SK-N-SH treated with all-trans-retinoic acid at 6 μM for 48 hours (cell line): ENCODE measurements at places on chromosomes 7 and 10.

- ATAC-seq: no peak
Observed at GRCh38 chr10:18217577-18217976, 77.4 kb downstream of the CACNB2 start.

DNA sequence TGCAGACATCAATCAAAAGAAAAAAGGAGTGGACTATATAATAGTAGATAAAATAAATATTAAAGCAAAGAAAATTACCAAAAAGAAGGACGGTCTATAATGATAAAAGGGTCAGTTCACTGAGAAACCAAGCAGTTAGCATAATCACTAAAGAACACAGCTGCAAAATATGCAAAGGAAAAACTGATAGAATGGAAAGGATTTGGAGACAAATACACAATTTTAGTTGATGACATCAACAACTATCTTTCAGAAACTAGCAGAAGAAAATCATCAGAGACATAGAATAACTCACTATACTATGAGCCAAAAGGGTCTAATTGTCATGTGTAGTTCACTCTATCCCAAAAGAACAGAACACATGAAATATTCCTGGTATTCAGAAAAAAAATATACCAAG, 316.4 kb upstream of the IGFBP3 start:
- no peak for ATAC-seq

GRCh38 chr7:47697543-47697942, 115.6 kb upstream of the TNS3 start:
- ATAC-seq: no peak

DNA sequence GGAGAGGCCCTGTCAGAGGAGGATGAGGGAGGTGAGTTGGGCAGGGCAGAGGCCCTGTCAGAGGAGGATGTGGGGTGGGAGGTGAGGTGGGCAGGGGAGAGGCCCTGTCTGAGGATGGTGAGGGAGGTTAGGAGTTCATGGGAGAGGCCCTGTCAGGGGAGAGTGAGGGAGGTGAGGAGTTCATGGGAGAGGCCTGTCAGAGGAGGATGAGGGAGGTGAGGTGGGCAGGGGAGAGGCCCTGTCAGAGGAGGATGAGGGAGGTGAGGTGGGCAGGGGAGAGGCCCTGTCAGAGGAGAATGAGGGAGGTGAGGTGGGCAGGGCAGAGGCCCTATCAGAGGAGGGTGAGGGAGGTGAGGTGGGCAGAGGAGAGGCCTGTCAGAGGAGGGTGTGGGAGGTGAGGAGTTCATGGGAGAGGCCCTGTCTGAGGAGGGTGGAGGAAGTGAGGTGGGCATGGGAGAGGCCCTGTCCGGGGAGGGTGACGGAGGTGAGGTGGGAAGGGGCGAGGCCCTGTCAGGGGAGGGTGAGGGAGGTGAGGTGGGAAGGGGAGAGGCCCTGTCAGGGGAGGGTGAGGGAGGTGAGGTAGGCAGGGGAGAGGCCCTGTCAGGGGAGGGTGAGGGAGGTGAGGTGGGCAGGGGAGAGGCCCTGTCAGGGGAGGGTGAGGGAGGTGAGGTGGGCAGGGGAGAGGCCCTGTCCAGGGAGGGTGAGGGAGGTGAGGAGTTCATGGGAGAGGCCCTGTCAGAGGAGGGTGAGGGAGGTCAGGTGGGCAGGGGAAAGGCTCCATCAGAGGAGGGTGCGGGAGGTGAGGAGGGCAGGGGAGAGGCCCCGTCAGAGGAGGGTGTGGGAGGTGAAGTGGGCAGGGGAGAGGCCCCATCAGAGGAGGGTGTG, 73.7 kb downstream of the INPP5A start:
- ATAC-seq: no peak

DNA sequence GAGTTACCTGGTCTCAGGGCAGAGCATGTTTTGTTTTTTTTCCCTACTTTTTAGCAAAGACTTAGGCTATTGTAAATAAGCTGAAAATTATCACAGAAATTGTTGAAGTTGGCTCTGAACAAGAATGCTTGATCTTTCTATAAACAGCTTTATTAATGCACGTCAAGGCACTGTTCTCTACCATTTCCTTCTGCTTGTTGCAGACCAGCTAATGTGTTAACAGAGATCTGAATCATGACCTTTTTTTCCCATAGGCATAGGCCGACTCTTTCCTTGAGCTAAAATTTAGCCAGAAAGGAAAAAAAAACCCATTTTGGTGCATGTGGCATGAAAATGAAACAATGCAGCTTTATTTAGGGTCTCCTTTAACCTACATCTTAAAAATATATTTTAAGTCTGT, 248.5 kb downstream of the SDK1 start:
- no peak for ATAC-seq

- ATAC-seq: no peak
Observed at GRCh38 chr10:81847675-81848074, 27.3 kb upstream of the NRG3 start.

- no peak for ATAC-seq
Observed at GRCh38 chr10:117427356-117427755, 52.1 kb upstream of the PDZD8 start.

- ATAC-seq: peak; percentile 65
Observed at GRCh38 chr10:79242620-79243152, 104.6 kb upstream of the PPIF start.

GRCh38 chr10:116836083-116836482, 13.2 kb upstream of the ENO4 start:
- ATAC-seq: no peak

DNA sequence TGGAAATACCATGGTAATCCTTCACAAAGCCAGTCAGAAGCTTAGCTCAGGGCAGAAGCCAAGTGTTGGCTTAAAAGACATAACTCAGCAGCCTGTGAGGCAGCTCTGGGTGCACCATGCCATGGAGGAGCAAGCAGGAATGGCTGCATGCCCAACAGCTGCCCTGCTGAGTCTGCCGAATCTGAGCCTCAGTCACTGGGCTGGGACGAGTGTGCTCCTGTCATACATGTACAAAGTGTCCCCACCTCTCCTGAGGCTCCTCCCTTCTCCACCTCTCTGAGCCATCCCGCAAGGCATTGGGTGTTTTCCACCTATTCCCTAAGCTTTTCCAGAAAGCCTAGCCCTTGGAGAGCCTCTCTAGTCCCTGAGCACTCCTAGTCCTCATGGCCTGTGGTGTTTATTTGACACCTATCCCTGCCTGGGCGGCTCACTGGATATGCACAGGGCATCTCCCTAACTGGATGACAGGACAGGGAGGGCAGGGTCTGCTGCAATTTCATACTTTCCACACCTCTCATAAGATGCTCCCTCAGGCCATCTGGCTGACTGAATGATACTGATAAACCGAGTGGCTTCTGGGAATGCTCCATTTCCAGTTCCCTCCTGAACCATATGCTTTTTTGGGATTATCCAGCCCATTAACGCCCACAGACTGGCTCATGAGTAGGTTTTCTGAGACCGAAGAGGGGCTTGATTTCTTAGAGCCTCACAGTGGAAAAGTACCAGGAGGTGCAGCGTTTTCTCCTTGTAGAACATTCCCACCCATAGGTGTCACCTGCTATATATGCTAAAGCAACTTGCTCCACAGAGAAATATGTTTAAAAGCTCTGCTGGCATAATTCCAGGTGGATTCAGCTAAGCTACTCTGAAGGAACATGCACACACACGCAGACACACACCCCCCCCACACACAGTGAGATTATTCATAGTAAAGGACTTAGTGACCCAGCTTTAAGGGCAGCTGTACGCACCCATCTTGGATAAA, 199.3 kb downstream of the SNX10 start:
- ATAC-seq: no peak

DNA sequence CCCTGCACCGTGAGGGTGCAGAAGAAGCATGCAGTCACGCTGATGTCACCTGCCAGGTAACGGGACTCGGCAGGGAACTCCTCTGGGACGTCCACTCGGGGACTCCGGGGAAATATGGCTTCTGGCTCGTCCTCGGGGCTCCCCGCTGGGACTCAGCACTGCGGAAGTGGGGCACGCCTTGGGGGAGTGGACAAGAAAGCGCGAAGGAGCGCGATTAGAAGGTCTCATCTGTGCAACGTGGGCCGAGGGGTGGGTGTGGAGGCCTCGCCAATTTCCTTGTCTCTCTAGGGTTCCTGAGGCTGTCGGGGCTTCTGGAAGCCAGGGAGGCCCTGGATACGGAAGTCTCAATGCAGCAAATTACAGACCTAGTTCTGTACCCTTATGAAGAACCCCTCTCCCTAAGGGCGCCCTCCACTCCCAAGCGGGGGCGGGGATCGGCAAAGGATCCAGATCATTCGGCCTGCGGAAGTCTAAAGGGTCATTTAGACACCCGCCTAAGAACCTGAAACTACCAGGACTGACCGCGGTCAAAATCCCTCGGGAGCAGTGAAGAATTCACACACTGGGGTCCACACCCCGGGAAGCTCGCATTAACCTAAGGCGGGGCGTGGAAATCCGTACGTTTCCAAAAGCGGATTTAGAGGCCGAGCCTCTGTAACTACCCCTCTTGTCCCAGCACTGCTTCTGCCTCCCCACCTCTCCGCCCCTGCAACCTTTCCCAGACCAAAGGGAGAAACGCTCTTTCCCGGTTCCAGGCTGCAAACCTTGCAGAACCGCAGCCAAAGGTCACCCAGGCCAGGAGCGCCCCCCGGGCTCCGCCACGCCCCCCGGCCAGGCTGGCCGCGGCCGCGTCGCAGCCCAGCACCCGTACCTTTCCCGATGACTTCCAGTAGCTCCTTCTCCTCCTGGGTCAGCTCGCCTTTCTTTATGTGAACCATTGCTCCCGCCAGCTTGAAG, 640 bp downstream of the ANKMY2 start:
- peak; percentile 54 for ATAC-seq

DNA sequence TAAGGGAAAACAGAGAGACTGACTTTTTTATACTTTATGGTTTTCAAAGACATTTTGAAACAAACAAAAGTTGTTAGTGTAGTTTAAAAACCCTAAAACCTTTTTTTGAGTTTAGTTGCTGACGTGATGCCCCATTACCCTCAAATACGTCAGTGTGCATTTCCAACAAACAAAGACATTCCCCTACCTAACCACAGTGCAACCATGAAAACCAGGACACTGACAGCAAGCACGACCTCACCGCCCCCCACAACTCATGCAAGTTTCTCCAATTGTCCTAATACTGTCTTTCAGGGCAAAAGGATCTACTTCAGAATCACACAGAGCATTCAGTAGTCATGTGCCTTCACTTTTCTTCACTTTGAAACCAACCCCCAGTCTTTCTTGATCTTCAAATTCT, 75.0 kb downstream of the WNT2 start:
- ATAC-seq: no peak

DNA sequence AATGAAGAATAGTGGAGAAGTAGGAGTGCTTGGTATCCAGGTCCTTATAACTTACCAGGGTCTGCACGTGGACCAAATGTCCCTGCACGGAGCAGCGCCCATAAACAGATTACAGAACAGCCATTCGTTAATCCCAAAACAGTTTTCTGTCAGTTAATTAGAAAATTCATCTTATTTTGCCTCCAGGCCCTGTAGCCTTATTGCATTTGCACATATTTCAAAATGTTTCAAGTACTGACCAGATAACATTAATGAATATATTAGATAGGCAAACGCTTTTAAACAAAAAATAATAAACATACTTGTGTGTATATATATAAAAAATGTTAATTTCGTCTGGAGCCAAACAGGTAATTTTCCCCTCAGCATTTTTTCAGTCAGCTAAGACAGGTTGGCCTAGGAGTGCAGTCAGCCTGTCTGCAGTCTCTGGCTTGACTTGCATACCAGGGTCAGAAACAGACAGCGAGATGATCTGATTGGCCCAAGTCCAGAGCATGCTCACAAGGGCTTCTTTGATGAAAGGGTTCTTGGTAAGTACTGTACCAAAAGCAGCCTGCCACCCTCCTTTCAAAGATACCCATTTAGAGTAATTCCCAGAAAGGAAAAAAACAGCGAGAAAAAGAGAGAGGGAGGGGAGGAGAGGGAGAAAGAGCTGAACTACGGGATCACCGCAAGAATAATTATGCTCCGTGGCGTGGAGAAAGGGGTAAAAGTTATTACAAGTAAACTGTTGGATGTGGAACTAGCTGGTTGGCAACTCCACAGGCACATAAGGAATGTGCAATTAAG, 194.4 kb upstream of the TCF7L2 start:
- ATAC-seq: peak; percentile 89

DNA sequence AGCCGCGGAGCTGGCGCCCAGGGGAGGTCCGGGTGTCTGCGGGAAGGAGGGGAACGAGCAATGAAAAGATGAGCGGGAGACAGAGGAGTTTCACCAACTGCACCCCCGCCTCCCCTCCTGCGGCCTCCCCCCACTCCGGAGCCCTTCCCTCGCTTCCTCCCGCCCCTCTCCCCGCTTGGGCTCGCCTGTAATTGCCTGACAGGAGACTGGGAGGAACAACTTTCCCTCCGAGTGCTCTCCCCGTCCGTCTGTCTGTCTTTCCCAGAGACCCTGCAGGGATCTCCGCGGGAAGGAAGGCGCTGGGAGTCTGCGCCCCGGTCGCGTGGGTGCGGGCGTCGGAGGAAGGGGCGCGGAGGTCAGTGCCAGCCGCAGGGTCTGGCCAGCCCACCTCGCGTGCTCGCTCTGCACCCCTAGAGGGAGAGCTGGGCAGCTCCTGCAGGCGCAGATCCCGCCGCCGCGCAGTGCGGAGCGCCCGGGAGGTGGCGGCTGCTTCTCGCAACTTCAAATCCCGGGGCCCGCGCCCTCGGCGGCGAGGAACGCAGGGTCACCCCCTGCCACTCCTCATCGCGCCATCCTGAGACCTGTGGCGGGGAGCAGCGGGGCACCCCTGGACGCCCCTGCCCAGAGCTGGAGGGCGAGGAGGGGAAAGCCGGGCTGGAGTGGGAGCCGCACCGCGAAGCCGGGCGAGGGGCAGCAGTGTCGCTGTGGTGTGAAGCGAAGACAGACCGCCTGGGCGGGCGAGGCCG, 511 bp upstream of the NRP1 start:
- ATAC-seq: peak; percentile 82

- ATAC-seq: no peak
Observed at GRCh38 chr10:71850021-71850742, 869 bp downstream of the PSAP start.

GRCh38 chr10:108586424-108586823, 1336.9 kb downstream of the XPNPEP1 start:
- ATAC-seq: no peak

- no peak for ATAC-seq
Observed at GRCh38 chr10:62001898-62002297, 100.4 kb downstream of the ARID5B start.

DNA sequence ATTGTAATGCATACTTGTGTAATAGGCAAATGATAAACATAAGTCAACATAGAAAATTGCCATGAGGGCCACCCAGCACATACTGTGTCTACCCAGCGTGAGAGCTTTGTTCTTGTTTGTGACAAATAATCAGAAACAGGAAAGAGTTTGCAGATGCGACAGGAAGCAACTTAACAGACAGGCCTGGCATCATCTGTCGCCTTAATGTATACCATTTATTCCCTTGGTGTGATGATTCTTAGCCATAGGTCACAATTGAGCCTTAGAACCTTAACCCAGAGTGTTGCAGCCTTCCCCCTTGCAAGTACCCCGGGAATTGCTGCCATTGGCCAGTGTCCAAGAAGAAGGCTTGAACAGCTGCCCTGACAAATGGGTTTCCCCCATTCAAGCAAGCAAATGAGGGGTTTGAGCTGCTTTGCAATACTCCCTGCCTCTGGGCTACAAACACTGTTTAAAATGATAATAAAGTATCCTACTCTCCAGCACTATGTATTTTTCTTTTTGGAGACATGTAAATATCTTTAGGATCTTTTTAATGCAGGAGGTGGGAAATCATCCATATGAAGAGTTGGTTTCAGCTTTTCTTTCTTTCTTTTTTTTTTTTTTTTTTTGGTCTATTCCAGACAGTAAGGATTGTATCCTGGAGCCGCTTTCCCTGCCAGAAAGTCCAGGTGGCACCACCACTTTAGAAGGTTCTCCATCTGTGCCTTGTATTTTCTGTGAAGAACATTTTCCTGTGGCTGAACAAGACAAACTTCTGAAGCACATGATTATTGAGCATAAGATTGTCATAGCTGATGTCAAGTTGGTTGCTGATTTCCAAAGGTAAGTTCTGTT, 80.0 kb downstream of the ZNF277 start:
- no peak for ATAC-seq

GRCh38 chr7:40828686-40829600, 694.1 kb downstream of the SUGCT start:
- ATAC-seq: no peak
